ENCODE measurements at places on chromosomes 13 and 19.

GRCh38 chr19:53871454-53871853 is 3.8 kb downstream of the MYADM start:
- H3K4me1 ChIP-seq = peaks cover 29% of the 10 kb centered on the region

- no peaks in the 10 kb centered on the region for H3K4me1 ChIP-seq
- no peaks in the 10 kb centered on the region for H3K36me3 ChIP-seq
- no peak overlapping the region for H3K27ac ChIP-seq
- no peaks in the 10 kb centered on the region for H3K27me3 ChIP-seq
- no peak overlapping the region for H3K4me3 ChIP-seq
Measured at GRCh38 chr19:47407417-47407774, 11.9 kb downstream of the MEIS3 start.

GRCh38 chr13:49042476-49042875 is 66.8 kb downstream of the FNDC3A start:
- H3K4me3 ChIP-seq = no peak overlapping the region
- no peak overlapping the region for H3K27ac ChIP-seq

- H3K4me1 ChIP-seq = no peaks in the 10 kb centered on the region
- peaks cover 9% of the 10 kb centered on the region for H3K27me3 ChIP-seq
- no peak for DNase-seq
- H3K36me3 ChIP-seq = no peaks in the 10 kb centered on the region
- H3K4me3 ChIP-seq = no peak overlapping the region
Measured at GRCh38 chr19:30288911-30289310, 83.3 kb upstream of the ZNF536 start.

- H3K4me3 ChIP-seq = no peak overlapping the region
- no peak for DNase-seq
- no peaks in the 10 kb centered on the region for H3K36me3 ChIP-seq
- no peak overlapping the region for H3K27ac ChIP-seq
- H3K27me3 ChIP-seq = peaks cover 11% of the 10 kb centered on the region
Measured at GRCh38 chr19:30159636-30160035, 212.5 kb upstream of the ZNF536 start.

GRCh38 chr19:21569494-21569865 is 64.1 kb downstream of the ZNF429 start:
- H3K36me3 ChIP-seq = no peaks in the 10 kb centered on the region
- H3K4me1 ChIP-seq = no peaks in the 10 kb centered on the region
- no peaks in the 10 kb centered on the region for H3K27me3 ChIP-seq
- no peak for DNase-seq
- no peak overlapping the region for H3K27ac ChIP-seq

GRCh38 chr19:49327878-49328544 is 3.0 kb upstream of the SLC6A16 start:
- H3K4me3 ChIP-seq = no peak overlapping the region
- no peak for DNase-seq
- no peaks in the 10 kb centered on the region for H3K4me1 ChIP-seq
- no peaks in the 10 kb centered on the region for H3K27me3 ChIP-seq
- H3K36me3 ChIP-seq = no peaks in the 10 kb centered on the region

- H3K4me1 ChIP-seq = peaks cover 4% of the 10 kb centered on the region
- no peak overlapping the region for H3K27ac ChIP-seq
- no peaks in the 10 kb centered on the region for H3K27me3 ChIP-seq
- H3K4me3 ChIP-seq = no peak overlapping the region
- no peak for DNase-seq
Measured at GRCh38 chr19:39818626-39819097, 15.3 kb downstream of the DYRK1B start.

DNA sequence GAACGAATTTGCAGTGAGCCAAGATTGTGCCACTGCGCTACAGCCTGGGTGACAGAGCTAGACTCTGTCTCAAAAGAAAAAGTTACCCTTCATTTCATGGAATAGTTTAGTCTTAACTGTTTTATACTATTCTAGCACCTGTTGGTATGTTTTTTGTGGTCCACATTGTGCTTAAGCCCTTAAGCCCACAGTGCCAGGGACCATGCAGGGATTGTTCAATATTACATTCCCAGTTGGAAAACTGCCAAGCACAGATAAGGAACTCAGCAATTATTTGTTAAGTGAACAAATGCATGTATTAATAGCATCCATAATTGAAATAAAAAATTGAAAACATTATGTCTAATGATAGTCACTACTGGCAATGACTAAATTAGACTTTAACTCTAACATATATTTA is 193.5 kb downstream of the PCDH17 start:
- H3K4me1 ChIP-seq = no peaks in the 10 kb centered on the region
- no peak overlapping the region for H3K27ac ChIP-seq
- no peaks in the 10 kb centered on the region for H3K36me3 ChIP-seq
- no peak for DNase-seq
- no peaks in the 10 kb centered on the region for H3K27me3 ChIP-seq

DNA sequence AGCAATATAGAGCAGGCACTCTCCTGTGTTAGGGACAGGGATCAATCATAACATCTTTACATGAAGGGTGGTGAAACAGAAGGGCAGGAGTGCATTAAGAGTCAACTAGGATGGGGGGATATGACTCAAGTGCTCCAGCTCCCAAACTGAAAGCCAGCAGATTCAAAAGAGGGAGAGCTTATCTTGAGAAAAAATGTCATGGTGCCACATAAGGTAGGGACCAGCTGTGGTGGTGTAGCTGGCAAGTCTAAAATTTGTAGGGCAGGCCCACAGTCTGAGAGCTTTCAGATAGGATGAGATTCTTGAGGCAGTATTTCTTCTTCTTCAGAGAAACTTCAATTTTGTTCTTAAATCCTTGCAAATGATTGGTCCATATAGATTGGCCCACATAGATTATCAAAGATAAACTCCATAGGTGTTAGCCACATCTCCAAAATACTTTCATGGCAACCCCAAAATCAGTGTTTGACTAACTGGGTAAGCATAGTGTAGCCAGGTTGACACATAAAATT is 19.1 kb downstream of the DNAJC15 start:
- no peak overlapping the region for H3K4me3 ChIP-seq
- no peak overlapping the region for H3K27ac ChIP-seq
- H3K4me1 ChIP-seq = no peaks in the 10 kb centered on the region
- H3K27me3 ChIP-seq = no peaks in the 10 kb centered on the region

DNA sequence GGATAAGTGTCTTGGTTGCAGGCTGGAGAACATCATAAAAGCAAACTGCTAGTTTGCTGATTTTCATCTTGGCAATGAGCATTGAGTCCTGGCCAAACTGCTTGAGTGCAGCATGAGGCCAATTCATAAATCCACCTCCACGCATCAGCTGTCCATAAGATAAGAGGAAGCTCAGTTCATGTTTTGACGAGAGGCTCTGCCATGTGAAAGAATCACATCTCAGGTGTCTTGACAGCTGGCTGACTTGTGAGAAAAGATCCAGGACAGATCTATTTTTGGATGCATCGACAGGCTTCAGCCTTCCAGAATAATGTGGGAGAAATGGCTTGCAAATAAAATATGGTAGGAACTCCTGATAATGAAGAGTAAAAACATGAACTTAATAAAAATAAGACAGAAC is 5.4 kb upstream of the ZNF682 start:
- no peaks in the 10 kb centered on the region for H3K4me1 ChIP-seq
- DNase-seq = no peak
- no peak overlapping the region for H3K4me3 ChIP-seq
- no peaks in the 10 kb centered on the region for H3K36me3 ChIP-seq
- H3K27ac ChIP-seq = no peak overlapping the region

GRCh38 chr19:55005684-55006488 is 32.2 kb downstream of the GP6 start:
- no peaks in the 10 kb centered on the region for H3K4me1 ChIP-seq
- no peak overlapping the region for H3K27ac ChIP-seq
- H3K4me3 ChIP-seq = no peak overlapping the region
- no peak for DNase-seq

DNA sequence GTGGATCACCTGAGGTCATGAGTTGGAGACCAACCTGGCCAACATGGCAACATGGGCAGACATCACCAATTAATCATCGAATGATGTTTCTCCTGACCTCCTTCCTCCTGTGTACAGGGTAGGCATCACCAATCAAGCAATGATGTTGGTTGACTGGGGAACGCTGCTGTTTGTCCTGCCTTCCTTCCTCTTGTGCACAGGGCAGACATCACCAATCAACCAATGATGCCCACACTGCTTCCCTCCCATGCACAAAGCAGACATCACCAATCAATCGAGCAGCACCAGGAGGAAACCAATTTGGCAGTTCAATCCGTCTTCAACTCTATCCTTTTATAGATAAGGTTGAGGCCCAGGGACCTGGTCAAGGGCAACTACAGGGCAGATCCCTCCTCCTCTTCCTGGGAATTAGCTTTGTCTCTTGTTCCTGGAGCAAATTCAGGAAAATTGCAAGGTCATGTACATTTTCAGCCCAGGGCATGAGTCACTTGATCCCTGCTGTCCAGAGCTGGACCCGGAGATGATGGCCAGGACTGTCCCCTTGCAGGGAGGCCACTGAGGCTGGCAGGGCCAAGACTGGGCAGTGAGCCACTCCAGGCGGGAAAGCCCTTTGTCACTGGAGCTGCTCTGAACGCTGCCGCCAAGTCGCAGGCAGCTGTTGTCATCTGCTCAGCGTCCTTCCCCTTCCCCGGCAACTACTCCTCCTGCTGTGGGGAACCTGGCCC is 5.3 kb upstream of the CSNK1G2 start:
- H3K4me3 ChIP-seq = no peak overlapping the region
- peaks cover 5% of the 10 kb centered on the region for H3K4me1 ChIP-seq
- no peak for DNase-seq
- no peak overlapping the region for H3K27ac ChIP-seq

- H3K4me3 ChIP-seq = no peak overlapping the region
- H3K36me3 ChIP-seq = no peaks in the 10 kb centered on the region
- H3K27ac ChIP-seq = no peak overlapping the region
Measured at GRCh38 chr13:48849515-48849914, 126.2 kb upstream of the FNDC3A start.

DNA sequence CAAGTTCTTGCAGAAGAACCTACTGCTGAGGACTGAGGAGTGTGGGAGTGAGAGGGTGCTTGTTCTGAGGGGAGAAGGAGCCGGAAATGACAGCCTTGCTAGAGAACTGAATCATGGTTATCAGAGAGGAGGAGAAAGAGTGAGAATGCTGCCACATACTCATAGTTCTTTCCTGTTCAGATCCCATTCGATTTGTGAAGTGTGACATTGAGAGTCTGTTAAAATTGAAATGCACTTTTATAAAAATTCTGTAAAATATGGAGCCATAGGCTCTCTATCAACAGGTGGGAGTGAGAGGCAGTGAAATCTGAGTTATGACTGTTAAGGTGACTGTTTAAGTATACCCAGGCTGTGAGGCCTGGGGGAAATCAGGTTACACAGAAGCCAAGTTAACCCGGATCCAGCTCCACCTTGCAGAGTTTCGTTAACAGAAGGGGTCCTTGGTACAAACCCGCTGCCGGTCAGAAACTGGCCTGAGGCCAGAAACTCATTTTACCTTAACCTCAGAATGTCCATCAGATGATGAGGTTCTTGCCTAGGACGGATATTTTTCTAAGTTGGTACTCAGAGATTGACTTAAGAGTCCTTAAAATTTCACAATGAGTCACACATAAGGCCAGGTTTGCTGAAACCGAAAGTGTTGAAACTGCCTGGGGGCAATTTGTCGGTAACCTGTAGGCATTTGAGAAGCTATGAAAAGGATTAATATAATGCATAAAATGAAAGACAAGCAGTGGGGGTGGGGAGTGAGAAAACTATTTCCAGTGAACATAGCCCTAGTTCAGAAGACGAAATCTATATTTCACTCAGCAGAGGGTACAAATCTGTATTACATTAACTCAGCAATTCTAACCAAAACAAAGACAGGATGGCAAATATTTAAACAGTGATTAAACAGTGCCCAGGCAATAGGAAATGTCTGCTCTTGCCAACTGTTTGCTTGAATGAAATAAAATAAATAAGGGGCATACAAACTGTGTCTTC is 350.5 kb downstream of the KCNRG start:
- peaks cover 21% of the 10 kb centered on the region for H3K4me1 ChIP-seq
- H3K27ac ChIP-seq = peak overlapping the region; percentile 84
- H3K36me3 ChIP-seq = no peaks in the 10 kb centered on the region
- 0 out of 2 replicates have a peak overlapping the region, but pooled peaks have one; percentile 1 for H3K4me3 ChIP-seq
- H3K27me3 ChIP-seq = no peaks in the 10 kb centered on the region
- no peak for DNase-seq

GRCh38 chr19:42380155-42380554 is 9.9 kb downstream of the CNFN start:
- no peaks in the 10 kb centered on the region for H3K4me1 ChIP-seq
- no peak for DNase-seq
- no peaks in the 10 kb centered on the region for H3K27me3 ChIP-seq
- no peak overlapping the region for H3K27ac ChIP-seq

DNA sequence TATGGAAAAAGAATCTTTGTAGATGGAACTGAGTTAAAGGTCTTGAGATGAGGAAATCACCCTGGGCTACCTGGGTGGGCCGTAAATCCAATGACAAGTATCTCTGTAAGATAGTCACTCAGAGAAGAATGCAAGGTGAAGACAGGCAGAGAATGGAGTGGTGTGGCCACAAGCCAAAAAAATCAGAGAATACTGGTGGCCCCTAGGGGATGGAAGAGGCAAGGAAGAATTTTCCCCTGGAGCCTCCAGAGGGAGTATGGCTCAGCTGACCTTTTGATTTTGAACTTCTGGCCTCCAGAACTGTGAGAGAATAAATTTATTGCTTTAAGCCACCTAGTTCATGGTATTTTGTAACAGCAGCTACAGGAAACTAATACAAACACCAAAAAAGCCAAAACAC is 32.7 kb upstream of the CSNK1A1L start:
- no peak overlapping the region for H3K27ac ChIP-seq
- no peaks in the 10 kb centered on the region for H3K27me3 ChIP-seq
- H3K4me3 ChIP-seq = no peak overlapping the region
- no peaks in the 10 kb centered on the region for H3K4me1 ChIP-seq
- no peaks in the 10 kb centered on the region for H3K36me3 ChIP-seq

DNA sequence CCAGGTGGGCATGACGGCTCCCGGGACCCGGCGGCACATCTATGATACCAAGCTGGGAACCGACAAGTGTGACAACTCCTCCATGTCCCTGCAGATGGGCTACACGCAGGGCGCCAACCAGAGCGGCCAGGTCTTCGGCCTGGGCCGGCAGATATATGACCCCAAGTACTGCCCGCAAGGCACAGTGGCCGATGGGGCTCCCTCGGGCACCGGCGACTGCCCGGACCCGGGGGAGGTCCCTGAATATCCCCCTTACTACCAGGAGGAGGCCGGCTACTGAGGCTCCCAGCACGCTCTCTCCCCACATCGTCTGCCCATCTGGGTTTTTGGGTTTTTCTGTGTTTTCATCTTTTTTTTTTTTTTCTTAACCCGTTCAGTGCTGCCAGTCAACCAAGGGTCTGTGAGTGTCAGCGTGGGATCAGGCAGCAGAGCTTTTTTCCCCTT is 2.3 kb upstream of the ABCA7 start:
- H3K27me3 ChIP-seq = no peaks in the 10 kb centered on the region
- DNase-seq = no peak
- H3K4me3 ChIP-seq = no peak overlapping the region
- H3K27ac ChIP-seq = no peak overlapping the region
- H3K36me3 ChIP-seq = peaks cover 6% of the 10 kb centered on the region

- H3K4me1 ChIP-seq = no peaks in the 10 kb centered on the region
- no peaks in the 10 kb centered on the region for H3K27me3 ChIP-seq
- no peak overlapping the region for H3K4me3 ChIP-seq
Measured at GRCh38 chr19:51726049-51726448, 2.3 kb upstream of the HAS1 start.

- no peak for DNase-seq
- H3K4me1 ChIP-seq = no peaks in the 10 kb centered on the region
- H3K27ac ChIP-seq = no peak overlapping the region
- H3K36me3 ChIP-seq = no peaks in the 10 kb centered on the region
Measured at GRCh38 chr13:100619940-100620339, 31.4 kb upstream of the GGACT start.

- H3K27ac ChIP-seq = no peak overlapping the region
- no peaks in the 10 kb centered on the region for H3K27me3 ChIP-seq
- DNase-seq = no peak
Measured at GRCh38 chr19:4015705-4016402, 8.3 kb downstream of the PIAS4 start.

Data from Panc1 (cell line).